ENCODE measurements at places on chromosomes 13 and 19. TPM values are rescaled to one million over a fixed set of nuclear protein-coding genes. Genes with fewer than 3 reads are reported as not detected.

Gene APOC1
- total RNA-seq = 0.58 TPM

Gene ZFP28
- total RNA-seq = 13.1 TPM

Gene UBE2L5
- total RNA-seq = 0.17 TPM

Gene KIR2DL1
- total RNA-seq = not detected

Gene LMTK3
- 0.15 TPM for total RNA-seq

Gene KANK3
- total RNA-seq = 0.15 TPM

Gene ZNF880
- 21.8 TPM for total RNA-seq

Gene VSTM1
- total RNA-seq = not detected

Gene PPM1N
- total RNA-seq = 3.3 TPM
